8988T (cell line): ENCODE measurements at places on chromosomes 12 and 14.
A peak's percentile ranks its signal among the peaks of the same experiment; 100 is the strongest.

GRCh38 chr14:92430686-92431085 lies 82.9 kb upstream of the RIN3 start:
- no peak for DNase-seq

- DNase-seq, result no peak
These were observed 33.2 kb upstream of the FZD10 start for GRCh38 chr12:130128790-130129735.

DNA sequence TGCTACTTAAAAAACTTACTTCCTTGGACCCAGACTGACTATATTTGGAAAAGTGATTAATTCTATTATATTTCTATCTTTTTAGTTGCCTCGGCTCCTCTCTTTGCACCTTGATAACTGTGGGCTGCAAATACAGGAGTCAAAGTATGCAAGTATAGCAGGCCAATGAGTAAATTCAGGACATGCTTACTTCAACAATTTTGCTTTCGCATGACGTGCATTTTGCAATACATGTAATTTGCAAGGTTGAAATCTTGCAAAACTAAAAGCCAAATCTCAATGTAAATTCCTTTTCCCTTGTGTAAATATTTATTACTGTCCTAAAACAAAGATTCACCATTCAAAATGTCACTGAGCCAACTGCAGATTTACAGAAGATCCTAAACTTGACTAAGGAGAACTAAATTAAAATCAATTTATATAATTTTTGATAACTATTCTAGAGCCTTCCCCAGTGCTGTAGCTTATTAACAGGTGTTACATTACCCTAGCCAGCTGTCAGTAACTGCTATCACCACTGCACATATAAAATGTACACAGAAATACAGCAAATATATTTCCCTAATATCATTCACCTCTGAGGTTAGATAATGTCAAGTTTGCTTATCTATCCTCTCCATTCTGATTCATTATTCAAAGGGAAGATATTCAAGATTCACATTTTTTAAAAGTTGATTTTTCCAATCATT lies 1069.5 kb downstream of the TRHDE start:
- DNase-seq, result no peak

GRCh38 chr12:95942101-95942523 lies 302 bp downstream of the CCDC38 start:
- DNase-seq, result no peak

DNA sequence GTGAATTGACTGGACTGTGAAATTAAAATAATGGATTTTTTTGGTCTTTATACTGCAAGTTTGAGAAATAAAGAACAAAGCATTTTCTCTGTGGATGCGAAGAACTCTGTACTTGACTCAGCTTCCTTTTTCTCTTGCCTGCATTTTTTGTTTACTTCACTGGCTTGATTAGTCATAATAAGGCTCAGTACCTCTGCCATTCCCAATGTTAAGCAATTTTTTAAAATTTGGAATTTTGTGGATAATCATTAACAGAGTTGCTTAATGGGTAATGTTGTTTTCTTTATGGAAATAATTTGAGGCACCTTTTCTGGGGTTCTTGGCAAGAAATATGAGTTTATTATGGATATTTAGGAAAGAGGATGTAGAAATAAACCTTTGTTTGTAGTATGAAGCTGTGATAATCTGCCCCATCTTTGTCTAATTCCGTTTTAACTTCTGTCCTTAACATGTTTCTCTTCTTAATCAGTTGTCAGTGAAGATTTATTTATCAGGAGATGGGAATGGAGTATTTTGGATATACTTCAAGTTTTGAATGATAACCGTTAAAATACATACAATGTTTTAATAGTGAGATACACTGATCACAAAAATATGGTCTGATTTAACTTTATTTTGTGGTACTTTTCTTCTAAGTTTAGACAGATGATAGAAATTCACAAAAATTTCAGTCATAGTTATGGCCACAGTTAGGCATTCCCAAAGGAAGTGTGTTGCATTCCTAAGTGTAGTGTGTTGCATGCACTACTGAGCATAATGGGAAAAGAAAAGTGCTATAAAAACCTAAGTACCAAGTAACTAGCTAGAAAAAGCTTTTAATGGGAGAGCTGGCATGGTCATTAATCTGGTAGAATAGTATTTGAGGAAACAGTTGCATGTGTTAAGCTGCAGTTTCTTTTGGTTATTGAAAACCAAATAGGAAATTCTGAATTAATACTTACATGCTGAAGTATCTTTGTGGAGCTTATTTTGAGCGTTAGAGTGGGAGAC lies 27.7 kb downstream of the WNK1 start:
- DNase-seq, result no peak

DNA sequence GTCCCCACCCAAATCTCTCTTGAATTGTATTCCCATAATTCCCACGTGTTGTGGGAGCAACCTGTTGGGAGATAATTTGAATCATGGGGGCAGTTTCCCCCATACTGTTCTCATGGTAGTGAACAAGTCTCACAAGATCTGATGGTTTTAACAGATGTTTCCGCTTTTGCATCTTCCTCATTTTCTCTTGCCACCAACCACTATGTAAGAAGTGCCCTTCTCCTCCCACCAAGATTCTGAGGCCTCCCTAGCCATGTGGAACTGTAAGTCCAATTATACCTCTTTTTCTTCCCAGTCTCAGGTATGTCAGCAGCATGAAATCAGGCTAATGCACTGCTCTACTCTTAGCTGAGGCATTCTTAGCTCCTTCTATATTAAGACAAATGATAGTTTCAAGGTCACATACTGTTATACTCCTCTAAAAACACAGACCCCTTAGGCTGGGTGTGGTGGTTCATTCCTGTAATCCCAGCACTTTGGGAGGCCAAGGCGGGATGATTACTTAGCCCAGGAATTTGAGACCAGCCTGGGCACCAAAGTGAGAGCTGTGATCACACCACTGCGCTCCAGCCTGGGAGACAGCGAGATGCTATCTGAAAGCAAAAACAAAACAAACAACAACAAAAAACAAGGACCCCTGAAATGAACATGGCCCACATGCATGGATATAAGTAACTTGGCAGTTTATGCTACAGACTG lies 3.6 kb downstream of the SCAF11 start:
- no peak for DNase-seq

- no peak for DNase-seq
These were observed 59.3 kb upstream of the VASH1 start for GRCh38 chr14:76701981-76702380.

DNA sequence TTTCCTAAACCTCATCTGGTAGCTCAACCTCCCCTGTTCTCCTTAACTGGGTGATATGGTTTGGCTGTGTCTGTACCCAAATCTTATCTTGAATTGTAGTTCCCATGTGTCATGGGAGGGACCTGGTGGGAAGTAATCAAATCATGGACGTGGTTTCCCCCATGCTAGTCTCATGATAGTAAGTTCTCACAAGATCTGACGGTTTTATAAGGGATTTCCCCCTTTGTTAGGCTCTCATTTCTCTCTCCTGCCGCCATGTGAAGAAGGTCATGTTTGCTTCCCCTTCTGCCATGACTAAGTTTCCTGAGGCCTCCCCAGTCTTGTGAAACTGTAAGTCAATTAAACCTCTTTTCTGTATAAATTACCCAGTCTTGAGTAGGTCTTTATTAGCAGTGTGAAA lies 19.5 kb downstream of the COX16 start:
- DNase-seq, result no peak

- peak; percentile 27 for DNase-seq
These were observed 48.7 kb upstream of the CDKN3 start for GRCh38 chr14:54348001-54348611.

- no peak for DNase-seq
These were observed 146.8 kb downstream of the SLC2A13 start for GRCh38 chr12:39959031-39959430.

DNA sequence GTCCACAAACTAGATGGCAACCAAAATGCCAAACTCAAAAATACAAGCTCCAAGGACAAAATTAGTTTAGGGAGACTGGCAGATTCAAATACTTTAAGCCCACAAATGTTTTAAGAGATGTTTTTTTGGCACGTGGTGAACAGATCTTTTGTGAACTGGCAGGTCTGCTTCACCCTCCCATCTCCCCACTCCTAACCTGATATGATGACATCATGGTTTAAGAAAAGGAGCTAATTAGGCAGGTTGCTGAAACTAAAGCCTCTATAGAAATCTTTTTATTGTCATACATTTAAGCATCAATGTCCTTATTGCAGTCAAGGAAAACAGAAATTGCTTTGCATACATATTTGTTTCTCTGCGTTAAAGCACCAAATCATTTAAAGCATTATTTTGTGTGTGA lies 5.8 kb downstream of the LRIG3 start:
- no peak for DNase-seq

GRCh38 chr14:23727566-23728335 lies 91.6 kb downstream of the DHRS2 start:
- DNase-seq, result peak; percentile 21

- DNase-seq, result no peak
These were observed 2.1 kb downstream of the PLD4 start for GRCh38 chr14:104926619-104927431.

- no peak for DNase-seq
These were observed 61.8 kb downstream of the TSPAN9 start for GRCh38 chr12:3138941-3139511.

- no peak for DNase-seq
These were observed 91.4 kb downstream of the PLEKHA5 start for GRCh38 chr12:19220852-19221466.

GRCh38 chr12:2958432-2959191 lies 585 bp upstream of the TEAD4 start:
- peak; percentile 94 for DNase-seq

GRCh38 chr14:85549697-85550096 lies 19.8 kb downstream of the FLRT2 start:
- no peak for DNase-seq

DNA sequence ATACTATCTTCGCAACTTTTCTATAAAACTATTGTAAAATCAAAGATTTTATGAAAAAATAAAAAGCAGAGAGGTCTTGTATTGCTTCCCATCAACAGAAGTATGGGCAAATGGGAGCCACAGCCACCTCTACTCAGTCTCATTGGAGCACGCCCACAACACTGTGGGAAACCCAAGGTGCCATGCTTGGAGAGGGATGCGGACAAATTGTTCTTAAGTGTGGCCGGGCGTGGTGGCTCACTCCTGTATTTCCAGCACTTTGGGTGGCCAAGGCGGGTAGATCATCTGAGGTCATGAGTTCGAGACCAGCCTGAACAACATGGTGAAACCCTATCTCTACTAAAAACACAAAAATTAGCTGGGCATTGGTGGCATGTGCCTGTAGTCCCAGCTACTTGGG lies 498.2 kb upstream of the SOX5 start:
- DNase-seq, result no peak

- DNase-seq, result no peak
These were observed 11.7 kb downstream of the ITPR2 start for GRCh38 chr12:26821212-26821701.

DNA sequence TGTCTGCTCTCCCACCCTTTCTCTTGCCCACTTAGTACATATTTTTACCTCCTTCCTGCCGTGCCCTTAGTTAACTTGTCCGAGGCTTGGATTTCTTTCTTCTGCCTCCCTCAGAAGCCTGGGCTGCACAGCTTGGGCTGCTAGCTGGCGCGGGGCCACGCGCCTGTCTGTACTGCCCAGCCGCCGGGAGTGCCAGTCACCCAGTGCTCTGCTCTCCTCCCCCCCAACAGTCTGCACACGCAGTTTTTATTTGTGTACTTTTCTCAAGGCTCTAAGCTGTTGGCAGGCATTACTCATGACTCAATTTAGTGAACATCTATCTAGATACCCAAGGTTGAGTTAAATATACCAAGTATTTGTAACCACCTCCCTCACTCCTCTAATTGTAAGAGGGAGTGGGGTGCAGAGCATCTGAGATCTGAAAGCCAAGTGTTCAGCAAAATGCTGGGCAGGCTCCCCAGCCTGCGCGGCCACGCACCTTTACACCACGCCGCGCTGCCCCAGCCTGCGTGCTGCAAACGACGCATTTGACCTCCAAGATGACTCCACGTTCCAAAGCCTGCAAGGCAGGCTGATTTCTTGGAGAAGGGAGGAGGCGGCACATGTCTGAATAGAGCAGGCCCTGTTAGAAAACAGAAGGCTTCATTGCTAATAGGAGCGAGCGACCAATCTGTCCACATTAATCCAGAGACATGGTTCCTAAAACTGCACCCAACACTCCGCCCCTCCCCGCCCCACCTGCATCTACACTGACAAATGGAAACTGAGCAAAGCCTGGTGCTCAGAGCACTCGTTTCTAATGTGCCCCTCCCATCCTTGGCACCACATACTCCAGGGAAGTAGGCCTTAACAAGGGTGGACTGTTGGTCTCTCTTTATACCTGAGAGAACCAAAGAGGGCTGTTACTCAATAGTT lies 18.2 kb upstream of the CACNA2D4 start:
- DNase-seq, result no peak

GRCh38 chr12:4856596-4856995 lies 53.1 kb upstream of the KCNA1 start:
- DNase-seq, result no peak

- DNase-seq, result no peak
These were observed 31.2 kb downstream of the RHOF start for GRCh38 chr12:121762269-121762668.

DNA sequence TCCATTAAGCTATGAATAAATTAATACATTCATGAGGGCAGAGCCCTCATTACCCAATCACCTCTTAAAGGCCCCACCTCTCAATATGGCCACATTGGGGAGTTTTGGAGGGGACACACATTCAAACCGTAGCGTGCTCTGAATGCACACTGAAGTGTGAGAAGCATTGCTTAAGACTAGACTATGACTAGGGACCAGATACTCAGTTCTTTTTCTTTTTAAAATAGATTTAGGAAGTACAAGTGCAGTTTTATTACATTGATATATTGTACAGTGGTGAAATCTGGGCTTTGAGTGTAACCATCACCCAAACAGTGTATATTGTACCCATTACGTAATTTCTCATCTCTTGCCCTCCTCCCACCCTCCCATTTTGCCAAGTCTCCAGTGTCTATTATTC lies 21.0 kb upstream of the JDP2 start:
- no peak for DNase-seq

DNA sequence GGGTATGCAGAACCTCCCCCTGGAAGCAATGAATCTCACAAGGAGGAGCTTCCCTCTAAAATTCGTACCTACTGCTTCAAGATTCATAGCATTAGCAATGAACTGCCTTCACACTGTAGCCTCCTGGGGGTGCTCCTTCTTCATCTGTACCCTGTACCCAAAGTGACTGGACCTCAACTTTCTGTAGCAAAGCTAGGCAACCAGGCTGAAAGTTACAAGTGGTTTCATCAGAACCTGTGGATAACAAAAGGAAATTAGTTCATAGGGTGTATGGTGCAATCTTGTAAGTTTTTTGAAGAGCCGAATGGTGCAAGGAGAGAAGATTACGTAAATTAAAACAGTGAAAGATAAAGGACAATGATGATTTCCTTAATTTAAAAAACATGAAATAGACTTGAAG lies 1541.7 kb upstream of the FLRT2 start:
- DNase-seq, result no peak

GRCh38 chr14:100836311-100836805 lies 10.4 kb downstream of the MEG3 start:
- no peak for DNase-seq

DNA sequence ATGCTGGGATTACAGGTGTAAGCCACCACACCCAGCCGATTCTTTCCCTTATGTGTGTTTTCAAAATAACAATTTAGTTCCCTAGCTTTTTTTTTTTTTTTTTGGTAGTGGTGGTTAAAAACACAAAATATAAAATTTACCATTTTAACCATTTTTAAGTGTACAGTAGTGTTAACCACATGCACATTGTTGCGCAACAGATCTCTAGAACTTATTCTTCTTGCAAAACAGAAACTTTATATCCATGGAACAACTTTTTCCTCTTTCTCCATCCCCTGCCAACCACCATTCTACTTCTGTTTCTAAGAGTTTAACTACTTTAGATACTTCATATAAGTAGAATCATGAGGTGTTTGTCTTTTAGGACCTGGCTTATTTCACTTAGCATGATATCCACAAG lies 1.1 kb upstream of the NDUFA12 start:
- DNase-seq, result no peak
